ENCODE measurements at places on chromosomes 5 and 9.
A peak's percentile ranks its signal among the peaks of the same experiment; 100 is the strongest.

GRCh38 chr5:180098991-180099732 is 27.6 kb upstream of the RNF130 start:
- no peak for DNase-seq

DNA sequence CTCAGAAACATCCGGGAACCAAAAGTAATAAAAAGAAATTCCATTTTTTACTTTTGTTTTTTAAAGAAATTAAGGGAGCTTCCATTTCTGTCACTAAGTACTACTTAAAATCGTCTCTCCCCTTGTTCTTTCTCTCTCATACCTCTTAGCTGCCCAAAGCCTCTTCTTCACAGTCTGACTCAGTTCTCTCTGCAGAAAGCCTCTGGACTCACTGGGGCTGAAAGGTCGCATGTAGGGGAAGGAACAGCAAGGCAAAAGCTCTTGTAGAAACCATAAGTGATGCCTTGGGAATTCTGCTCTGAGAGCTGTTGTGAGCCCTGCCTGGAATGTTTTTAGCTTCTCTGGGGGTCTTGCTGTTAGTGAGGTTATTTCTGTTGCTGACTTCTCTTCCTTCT is 100.8 kb upstream of the RANBP3L start:
- DNase-seq = no peak

DNA sequence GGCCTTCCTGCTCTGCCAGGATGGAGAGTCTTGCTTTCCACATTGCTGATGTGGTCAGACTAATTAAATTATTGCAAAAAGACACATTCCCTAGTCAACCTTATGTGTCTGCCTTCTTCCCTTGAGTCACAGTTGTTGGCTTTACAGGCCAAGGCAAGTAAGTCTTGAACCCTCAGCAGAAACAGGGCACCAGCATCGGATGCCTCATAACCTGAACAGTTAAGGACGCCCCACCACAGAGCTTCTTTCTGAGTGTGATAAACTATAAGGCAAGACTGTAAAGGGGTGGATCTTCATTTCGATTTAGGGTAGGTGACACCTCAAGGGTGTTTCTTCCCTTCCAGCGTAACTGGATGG is 670 bp upstream of the KIF2A start:
- no peak for DNase-seq

- no peak for DNase-seq
Measured at GRCh38 chr5:103674251-103674650, 111.7 kb upstream of the NUDT12 start.

DNA sequence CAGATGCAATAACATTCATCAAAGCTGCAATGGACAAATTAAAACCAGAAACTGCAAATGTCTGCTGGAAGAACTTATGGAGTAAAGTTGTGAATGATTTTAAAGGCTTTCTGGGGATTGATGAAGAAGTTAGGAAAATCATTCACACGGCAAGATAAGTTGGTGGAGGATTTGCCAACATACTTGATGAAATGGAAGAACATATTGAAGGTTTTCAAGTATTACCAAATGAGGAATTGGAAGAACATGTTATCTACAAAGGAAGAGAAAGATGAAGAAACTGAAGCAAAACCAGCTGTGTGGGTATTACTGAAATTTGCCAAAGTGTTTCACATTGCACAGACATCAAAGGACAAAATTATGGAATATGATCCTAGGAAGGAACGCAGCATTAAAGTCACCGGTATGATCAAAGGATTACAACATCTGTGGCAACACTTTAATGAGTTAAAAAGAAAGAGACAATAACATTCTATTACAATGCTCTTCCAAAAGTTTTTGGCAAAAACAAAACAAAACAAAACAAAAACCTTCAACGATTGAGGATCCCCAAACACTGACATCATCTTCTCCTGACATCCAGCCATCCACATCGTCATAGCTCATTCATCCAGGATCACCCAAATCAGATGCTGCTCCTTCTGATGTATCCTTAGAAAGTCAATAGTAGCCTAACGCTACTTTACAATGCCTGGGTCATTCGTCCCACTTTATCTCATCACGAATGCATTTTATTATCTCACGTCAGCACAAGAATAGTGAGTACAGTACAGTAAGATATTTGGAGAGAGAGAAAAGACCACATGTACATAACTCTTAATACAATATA is 61.3 kb upstream of the SMC5 start:
- DNase-seq = no peak

DNA sequence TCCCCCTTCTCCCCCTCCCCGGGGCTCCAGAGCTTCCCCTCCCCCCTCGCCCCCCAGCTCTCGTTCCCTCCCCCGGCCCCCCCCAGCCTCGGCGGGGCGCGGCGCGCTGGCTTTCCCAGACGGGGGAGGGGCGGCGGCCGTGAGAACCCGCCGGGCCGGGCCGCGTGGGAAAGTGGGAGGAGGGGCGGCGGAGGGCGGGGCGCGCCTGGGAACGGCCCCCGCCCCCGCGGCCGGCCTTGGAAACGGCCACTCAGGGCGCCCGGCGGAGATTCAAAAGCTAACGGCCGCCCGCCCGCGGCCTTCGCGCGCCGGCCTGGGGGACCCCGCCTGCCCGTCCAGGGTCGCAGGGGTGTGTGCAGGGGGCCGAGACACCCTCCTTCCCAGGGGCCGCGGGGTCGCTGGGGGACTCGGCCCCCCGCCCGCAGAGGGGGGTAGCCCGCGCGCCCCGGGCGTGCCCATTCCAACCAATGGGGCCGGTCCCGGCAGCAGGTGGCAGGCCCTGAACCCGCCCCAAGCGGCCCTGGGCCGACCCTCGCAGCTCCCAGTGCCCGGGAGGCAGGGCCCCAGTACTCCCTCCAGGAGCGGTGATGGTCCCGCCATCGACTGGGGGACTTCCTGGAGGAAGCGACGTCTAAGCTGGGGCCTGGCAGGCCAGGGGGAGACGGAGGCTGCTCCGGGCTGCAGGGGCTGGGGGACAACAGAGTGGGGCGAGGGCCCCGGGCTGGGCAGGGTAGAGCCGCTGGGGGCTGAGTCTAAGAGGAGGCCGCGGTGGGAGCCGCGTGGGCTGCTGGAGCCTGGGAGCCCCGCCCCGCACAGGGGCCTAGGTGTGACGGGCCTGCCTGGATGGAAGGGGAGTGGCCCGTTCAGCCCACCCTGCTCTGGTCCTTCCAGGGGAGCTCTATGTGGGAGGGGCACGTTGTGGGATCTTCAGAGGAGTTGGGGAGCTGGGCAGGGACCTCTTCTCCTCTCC is 14.2 kb upstream of the NRARP start:
- DNase-seq = no peak

DNA sequence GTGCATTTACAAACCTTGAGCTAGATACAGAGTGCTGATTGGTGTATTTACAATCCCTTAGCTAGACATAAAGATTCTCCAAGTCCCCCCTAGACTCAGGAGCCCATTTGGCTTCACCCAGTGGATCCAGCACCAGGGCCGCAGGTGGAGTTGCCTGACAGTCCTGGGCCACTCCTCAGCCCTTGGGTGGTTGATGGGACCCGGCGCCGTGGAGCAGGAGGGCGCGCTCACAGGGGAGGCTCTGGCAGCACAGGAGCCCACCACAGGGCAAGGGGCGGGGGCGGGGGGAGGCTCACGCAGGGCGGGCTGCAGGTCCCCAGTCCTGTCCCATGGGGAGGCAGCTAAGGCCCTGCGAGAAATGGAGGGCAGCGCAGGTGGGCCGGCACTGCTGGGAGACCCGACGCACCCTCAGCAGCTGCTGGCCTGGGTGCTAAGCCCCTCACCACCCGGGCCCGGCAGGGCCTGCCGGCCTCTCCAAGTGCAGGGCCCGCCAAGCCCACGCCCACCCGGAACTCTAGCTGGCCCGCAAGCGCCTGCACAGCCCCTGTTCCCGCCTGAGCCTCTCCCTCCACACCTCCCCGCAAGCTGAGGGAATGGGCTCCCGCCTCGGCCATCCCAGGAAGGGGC is 613.5 kb downstream of the TLE4 start:
- DNase-seq = no peak

DNA sequence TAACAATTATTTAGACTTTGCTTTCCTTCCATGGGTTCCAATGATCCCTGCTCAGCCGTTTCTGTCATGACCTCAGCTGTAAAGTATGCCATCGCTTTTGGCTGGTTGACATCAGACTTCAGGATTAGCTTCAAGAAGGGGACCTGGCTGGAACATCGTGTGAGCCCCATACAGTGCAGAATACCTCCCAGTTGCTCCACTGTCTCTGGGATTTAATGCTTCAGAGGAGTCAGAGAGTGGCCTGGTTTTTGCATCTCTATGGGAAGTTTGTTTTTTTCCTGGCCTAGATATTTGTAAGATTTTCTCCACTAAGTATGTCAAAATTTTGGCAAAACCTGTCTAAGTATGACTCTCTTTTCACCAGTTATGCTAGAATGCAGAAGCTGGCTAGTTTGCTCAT is 216.9 kb downstream of the GABBR2 start:
- no peak for DNase-seq

GRCh38 chr9:135711881-135712280 is 9.9 kb downstream of the KCNT1 start:
- no peak for DNase-seq

- DNase-seq = no peak
Measured at GRCh38 chr5:79263290-79263689, 27.4 kb downstream of the JMY start.

DNA sequence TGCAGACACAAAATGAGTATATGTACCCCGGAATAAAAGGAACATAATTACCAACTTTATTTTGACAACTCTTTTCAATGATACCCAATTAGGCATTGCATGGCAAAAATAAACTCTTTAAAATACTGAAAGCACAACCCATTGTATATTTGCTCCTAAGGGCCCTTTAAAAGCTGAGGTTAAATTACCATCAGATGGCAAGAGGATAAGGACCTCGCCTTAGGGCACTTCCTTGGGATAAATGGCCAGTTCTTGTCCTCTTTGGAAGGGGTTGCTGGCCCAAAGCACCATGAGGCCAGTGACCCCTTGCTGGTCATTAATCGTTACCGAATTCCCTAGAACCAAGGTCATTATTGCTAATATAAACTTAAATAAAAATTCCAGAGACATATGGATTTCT is 46.0 kb downstream of the EBF1 start:
- DNase-seq = no peak

GRCh38 chr5:137734331-137734730 is 1.6 kb downstream of the KLHL3 start:
- no peak for DNase-seq

DNA sequence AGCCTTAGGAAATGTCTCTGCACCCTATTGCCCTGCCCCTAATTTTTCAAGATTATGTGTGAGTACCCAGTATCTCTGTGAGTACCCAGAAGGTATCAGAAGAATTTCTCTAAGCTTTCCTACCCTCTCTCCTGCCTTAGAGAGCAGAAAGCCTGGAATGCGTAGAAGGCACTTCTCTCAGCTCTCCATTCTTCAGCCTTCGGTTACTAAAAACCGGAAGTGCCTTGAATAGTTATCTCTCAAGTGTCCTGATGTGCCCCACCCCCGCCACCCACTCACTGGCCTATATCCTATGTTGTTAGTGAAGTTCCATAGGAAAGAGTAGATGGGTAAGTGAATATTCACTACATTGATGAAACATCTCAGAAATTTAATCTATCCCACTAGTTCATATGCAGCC is 210.7 kb upstream of the CDH10 start:
- no peak for DNase-seq

GRCh38 chr9:118693645-118694044 is 675.6 kb downstream of the BRINP1 start:
- DNase-seq = no peak

GRCh38 chr5:81336556-81336955 is 35.2 kb downstream of the ZCCHC9 start:
- DNase-seq = no peak

DNA sequence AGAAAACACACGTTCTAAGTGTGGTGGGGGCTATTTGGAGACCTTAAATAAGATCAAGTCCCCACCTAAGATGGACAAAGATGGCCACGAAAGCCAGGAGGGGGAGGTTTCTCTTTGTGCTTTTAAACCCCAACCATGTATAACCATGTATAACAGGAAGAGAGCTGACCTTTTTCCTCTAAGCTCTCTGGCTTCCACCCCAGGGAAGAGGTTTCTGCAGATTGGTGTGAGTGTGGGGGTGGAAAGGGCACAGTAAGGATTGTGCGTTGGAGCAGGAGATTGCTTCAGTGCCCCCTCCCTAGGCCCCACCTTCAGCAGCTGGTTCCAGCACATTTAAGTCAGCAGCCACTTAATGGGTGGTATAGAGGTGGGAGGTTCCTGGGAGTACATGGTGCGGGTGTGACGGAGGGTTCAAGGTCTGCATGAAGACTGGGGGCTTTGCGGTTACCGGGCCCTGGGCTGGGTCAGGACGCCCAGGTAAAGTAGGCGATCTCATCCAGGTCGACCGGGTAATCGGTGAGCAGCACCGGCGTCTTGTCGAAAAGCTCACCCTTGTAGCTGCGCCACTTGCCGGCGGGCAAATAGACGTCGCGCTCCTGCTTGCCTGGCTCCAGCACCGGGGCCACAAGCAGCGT is 6.2 kb downstream of the MYORG start:
- no peak for DNase-seq

DNA sequence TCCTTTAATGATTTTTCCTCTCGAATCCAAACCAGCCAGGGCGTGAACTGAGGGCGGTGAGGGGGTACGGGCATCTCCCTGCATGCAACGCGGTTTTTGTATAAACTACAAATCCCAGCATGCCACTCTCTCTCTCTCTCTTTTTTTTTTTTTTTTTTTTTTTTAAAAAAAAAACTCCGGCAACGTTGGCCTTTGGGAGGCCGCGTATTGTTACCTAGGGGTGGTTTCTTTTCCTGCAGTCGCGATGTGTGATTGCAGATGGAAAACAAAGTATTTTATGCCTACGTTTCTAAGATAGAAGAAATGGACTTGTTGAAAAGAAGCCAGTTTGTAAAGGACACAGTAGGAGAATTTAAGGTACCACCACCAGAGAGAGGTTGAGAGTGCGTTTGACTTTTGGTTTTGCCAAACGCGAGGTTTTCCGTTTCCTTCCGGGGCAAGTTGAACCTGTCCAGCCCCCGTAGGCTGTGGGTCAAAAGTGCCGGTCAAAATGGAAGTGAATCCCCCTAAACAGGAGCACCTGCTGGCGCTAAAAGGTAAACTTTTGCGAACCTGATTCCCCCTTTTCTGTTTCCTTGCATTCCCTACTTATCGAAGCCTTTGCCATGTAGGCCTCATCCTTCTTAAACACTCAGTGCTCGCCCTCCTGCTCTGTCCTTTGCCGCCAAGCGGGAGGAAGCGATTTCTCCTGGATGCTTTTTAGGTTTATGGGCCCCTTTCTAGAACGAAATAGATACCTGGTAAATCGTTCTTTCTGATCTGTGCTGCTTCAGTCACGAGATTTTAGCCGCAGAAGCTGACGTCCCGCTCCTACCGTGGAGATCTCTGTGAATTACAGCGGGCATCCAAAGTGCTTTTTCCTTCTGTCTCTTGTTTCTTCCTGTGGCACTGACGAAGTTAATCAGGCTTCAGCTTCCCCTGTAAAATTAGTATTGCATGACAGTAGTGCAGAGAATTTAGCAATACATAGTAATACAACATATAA is at the start of the genes SHLD3 and TRAPPC13:
Gene SHLD3, plus strand, starts transcription at position 457 of the 985 bp plus-strand sequence. CDS start 4,561 bp downstream, outside the sequence.
Gene TRAPPC13, plus strand, starts transcription at position 457 of the 985 bp plus-strand sequence. Its CDS starts 34 bp downstream, at position 491.
- peak; percentile 69 for DNase-seq

DNA sequence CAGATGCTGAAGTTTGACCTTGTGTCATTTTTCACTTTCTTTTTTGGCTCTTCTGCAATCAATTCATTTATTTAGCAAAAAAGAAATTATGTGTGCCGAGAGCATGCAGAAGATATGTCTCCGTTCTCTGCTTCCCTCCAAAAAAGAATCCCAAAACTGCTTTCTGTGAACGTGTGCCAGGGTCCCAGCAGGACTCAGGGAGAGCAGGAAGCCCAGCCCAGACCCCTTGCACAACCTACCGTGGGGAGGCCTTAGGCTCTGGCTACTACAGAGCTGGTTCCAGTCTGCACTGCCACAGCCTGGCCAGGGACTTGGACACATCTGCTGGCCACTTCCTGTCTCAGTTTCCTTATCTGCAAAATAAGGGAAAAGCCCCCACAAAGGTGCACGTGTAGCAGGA is 2.4 kb downstream of the FGFR4 start:
- DNase-seq = no peak

- DNase-seq = no peak
Measured at GRCh38 chr9:131238402-131239021, 37.8 kb downstream of the FAM78A start.
